ENCODE measurements at places on chromosomes 16 and 17.

- DNase-seq = no peak
Observed at GRCh38 chr16:9415545-9415944, 324.1 kb downstream of the HAPSTR1 start.

- no peak for DNase-seq
Observed at GRCh38 chr16:24007934-24008333, 172.2 kb downstream of the PRKCB start.

- no peak for DNase-seq
Observed at GRCh38 chr17:30997842-30998241, 27.0 kb downstream of the RNF135 start.

DNA sequence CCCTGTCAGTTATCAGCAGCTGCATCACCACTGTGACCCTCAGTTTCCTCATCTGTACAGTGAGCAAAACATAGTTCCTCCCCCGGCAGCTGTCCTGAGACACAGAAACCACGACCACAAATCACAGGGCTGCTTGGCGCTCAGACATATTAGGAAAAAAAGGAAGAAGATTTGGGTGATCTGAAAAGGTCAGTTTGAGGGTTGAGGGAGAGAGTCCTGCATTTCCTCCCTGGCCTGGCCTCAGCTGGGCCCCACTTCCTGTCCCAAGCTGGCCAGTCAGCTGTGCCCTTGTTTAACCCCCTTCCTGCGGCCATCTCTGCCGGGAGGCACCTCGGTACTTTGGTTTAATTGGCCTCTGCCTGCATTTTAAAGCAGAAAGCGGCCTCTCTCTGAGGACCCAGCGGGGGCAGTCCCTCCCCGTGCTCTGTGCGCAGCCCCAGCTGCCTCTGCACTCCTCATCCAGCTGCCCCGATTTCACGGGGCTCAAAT lies 24.0 kb upstream of the CIBAR2 start:
- DNase-seq = peak; percentile 66

DNA sequence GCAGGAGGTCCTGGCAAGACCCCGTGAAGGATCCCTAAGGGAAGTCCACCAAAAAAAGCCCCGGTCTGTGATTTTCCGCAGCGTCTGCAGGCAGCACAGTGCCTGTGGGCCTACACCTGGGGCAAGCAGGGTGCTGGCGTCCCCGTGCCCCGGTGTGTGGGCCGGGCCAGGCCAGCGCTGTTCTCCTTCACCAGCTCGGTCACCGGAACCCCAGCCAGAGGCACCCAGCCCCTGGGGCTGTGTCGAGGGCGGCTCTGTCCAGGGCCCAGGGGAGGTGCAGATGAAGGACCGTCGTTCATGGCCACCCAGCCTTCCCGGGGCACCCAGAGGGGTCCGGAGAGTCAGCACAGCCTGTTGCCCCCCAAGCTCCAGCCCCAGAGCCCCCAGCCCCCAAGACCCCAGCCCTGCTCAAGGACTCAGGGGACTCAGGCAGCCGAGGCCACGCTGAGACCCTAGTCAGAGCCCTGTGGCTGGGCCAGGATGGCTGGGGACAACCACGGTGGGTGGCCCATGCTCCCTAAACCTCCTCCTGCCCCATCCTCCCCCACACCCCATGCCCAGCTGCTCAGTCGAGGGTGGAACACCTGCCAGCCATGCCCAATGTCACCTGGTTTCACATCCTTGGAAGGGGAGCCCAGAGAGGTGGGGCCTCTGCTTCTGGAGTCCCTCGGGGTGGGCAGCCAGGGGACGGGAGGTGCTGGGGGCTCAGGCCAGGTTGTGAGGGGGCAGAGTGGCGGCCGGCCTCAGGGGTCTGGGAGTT lies 5.7 kb upstream of the C1QTNF8 start:
- no peak for DNase-seq

DNA sequence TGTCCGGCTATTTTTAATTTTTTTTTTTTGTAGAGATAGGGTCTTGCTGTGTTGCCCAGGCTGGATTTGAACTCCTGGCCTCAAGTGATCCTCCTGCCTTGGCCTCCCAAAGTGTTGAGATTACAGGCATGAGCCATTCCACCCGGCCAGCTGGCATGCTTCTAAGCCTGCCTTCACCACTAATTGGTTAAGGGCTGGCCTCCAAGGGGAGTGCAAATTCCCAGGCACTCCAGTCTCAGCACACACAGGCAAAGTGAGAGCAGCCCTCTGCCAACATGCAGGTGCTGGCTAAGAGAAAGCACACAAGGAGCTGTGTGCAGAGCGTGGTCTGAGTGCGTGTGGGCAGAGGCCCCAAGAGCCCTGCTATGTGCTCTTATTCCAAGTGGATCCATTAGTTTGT lies 149.8 kb upstream of the HS3ST2 start:
- no peak for DNase-seq

DNA sequence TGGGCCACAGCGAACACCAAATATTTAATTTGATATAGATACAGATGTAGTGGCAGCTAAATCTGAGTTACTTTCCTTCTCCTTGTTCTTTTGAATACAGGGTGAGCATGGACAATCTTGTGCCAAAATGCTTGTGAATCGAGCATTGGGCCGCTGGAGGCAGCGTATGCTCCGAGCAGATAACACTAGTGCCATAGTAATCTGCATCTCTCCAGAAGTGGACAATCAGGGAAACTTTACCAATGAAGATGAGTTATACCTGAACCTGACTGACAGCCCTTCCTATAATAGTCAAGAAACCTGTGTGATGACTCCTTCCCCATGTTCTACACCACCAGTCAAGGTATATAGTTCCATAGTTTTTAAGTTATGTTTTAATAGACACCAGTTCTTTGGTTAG lies 21.2 kb upstream of the BCAS3 start:
- DNase-seq = no peak

- DNase-seq = peak; percentile 11
Observed at GRCh38 chr16:87304951-87305350, 12.2 kb downstream of the C16orf95 start.

GRCh38 chr16:56341656-56342399 lies 83.5 kb downstream of the AMFR start:
- no peak for DNase-seq

DNA sequence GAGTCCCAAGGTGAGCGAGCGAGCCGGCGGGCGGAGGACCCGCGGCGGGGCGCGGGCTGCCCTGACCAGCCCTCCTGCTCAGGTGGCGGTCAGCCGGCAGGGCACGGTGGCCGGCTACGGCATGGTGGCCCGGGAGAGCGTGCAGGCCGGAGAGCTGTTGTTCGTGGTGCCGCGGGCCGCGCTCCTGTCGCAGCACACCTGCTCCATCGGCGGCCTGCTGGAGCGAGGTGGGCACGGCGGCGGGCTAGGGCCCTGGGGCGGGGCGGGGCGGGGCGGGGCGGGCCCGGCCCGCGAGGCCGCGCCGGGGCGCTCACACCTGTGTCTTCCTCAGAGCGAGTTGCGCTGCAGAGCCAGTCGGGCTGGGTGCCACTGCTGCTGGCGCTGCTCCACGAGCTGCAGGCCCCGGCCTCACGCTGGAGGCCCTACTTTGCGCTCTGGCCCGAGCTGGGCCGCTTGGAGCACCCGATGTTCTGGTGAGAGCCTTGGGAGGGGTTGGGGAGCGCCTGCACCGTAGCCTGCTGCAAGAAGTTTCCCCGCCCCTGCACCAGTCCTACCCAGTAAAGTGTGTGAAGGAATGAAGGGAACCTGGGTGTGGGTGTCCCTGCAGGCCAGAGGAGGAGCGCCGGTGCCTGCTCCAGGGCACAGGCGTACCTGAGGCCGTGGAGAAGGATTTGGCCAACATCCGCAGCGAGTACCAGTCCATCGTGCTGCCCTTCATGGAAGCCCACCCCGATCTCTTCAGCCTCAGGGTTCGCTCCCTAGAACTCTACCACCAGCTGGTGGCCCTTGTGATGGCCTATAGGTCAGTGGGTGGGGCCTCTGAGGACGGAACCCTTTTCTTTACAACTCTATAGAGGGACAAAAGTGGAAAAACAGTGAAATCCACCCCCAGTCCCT lies 802 bp downstream of the SETD6 start:
- DNase-seq = peak; percentile 34

DNA sequence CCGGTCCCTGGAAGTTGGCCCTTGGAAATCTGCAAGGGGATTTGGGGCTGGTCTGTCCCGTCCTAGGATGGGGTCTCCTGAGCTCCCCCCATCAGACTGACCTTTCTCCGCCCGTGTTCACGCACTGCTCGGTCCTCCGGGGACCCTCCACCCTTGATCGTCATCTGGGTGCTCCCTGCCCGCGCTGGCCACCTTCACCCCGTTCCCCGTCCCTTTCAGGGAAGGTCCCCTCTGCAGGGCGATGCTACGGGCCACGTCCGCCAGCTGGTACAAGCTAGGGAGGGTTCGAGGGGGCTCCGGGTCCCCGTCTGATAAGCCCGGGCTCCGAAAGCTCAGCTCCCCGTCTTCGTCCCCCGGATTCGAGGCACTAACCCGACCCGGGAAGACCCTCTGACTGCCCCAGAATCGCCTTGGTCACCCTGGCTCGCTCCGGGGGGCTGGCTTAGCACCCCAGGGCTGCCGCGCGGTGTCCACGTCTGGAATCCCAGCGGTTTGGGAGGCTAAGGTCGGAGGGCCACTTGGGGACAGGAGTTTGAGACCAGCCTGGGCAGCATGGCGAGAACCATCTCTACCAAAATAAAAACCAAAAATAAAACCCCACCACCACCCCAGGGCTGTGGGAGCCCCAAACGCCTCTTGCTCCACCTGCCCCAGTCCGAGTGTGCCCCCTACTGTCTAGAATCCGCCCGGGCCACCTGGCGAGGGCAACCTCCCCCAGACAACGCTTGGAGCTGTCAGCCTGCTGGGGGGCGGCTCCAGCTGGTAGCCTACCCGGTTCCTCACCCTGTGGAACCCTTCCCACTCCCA lies 1.1 kb upstream of the SLC43A2 start:
- peak; percentile 87 for DNase-seq

- no peak for DNase-seq
Observed at GRCh38 chr17:40777971-40778370, 4.4 kb downstream of the KRT27 start.

DNA sequence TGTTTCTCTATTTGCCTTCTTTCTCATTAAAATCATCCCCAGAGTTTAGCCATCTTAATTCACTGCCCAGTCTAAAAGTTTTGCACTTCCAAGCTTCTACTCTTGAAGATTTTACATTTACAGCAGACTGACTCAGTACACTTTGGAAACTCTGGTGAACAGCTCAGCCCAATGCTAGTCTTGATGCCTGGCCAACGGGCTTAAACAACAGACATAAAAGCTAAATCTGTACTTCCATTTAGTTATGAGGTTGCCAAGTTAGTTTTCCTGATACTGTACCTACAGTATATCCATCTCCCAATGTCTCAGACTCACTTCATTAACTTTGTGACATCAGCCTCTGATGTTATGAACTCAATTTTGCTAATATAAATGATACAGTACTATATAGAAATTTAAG lies 891.8 kb upstream of the SOX9 start:
- DNase-seq = no peak

GRCh38 chr16:68289621-68290329 lies 21.0 kb downstream of the SLC7A6OS start:
- DNase-seq = no peak

GRCh38 chr17:7475764-7476422 lies 3.5 kb downstream of the ZBTB4 start:
- peak; percentile 71 for DNase-seq

GRCh38 chr16:22648941-22649340 lies 138.2 kb downstream of the NPIPB5 start:
- no peak for DNase-seq

All from common myeloid progenitor, CD34-positive (primary cell).